ENCODE measurements at places on chromosomes 4 and X.

DNA sequence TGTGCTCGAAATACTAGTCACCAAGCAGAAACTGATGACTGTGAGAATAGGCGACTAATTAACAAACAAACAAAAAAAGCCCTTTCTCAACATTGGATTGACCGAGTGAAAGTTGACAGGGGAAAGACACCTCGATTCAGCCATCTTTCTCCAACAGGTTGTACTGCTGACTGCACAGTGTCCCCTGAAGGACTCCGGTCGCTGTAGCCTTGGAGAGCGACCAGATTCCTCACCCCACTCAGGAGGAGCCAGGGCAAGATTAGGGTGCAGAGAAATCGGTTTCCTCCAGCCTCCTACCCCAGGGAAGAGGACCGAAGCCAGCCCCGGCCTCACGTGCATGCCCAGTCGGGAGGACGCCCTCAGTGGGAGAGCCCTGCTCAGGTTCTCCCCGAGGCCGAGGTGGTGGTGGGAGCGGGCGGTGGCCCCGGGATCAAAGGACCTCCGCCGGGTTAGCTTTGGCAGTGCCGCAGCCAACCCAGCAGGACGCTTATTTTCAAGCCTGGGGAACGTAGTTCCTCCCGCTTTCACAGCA, 1.1 kb upstream of the RAP1GDS1 start:
- no peak for DNase-seq

DNA sequence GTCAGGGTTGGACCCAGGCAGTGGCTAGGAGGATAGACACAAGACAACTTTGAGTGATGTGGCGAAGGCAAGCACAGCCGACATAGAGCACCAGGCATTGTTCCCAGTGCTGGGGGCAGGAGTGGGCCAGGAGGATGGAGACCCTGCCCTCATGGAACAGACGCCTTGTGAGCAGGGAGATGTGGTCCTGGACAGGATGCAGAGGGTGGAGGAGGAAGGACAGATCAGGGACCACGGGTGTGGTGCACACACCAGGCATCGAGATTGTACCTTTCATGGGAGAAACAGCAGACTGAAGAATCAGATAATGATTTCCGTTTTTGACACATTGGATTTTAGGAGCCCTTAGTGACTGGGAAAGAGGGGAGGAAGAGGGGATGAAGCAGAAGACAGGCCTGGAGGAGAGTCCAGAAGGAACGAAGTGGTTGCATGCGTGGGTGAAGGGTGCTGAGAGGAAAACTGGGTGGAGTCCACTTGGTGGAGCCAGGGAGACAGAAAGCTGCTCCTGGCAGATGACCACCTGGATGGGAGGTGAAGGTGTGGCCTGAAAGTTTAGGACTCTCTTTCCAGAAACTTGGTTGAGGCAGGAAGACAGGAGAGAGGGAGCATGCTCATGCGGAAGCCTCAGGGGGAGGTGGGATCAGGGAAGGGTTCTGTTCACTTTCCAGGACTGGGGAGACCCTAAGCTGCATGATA, 27.9 kb upstream of the MAP3K15 start:
- DNase-seq = no peak

DNA sequence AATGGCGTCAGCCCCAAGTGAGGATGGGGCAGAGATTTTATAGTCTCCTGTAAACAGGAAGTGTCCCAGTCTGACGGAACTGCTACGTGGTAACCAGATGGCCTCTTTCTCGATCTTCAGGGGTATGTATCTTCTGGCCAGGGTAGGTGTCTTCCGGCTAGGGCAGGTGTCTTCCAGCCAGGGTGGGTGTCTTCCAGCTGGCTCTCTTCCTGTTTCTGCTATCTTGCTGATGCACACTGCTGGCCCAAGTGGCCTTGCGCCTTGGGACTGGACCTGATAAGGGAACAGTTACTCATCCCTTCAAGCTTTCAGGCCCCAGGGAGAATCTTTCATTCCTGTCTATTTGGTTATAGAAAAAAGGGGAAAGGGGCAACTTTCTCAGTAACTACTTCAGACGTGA, 178.7 kb upstream of the MAGEE2 start:
- no peak for DNase-seq

- DNase-seq = no peak
Measured at GRCh38 chr4:182351485-182351884, 108.3 kb downstream of the TENM3 start.

- no peak for DNase-seq
Measured at GRCh38 chrX:22095286-22095685, 63.2 kb downstream of the PHEX start.

- peak; percentile 51 for DNase-seq
Measured at GRCh38 chrX:40175511-40176350, 78.0 kb upstream of the BCOR start.

- no peak for DNase-seq
Measured at GRCh38 chr4:112284662-112285411, 867 bp downstream of the TIFA start.

GRCh38 chr4:11050766-11051165, 366.2 kb upstream of the CLNK start:
- no peak for DNase-seq

- no peak for DNase-seq
Measured at GRCh38 chrX:34848281-34848680, 94.3 kb upstream of the FAM47B start.

GRCh38 chrX:11792461-11793421, 34.7 kb downstream of the MSL3 start:
- DNase-seq = no peak

DNA sequence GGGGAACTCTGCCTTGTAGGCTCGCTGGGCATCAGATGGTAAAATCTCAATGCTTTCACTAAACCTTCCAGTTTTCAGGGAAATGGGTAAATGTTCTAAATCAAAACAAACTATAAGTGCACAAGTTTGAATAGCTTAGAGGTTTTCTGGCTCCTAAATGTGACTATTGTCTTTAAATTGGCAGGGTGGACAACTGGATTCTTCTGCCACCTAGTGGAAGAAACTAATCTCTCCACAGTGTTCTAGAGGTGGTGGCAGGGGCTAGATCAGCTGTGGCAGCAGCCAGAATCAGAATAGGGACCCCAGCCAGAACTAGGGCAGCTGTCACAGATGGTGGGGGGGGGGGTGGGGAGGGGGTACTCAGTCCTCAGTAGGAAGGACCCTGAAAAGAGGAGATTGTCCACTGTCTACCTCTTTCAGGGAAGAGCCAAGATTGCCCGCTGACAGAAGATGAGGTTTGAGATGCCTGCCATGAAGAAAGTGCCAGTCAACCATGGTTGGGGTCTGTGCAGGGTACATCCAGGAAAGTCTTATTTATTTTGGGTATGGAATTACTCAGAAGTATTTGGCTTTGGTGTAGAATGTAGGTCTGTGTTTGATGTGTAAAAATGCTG, 201.4 kb downstream of the CCNG2 start:
- no peak for DNase-seq

DNA sequence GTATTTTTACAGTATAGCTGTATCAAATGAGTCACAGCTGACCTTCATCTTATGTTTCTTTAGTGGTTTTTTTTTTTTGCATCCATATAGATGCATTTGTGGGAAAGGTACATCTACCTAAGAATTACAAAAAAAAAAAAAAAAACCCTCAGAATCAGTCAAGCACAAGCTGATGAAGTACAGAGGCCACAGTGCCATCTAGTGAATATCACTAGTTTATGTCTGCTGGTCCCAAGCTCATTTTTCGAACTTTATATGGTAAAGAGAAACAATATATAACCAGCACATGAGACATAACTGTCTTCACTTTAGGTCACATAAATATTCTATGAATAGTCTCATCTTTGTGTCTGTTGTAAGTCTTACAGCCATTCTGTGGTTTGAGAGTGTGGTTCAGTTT, 220.1 kb downstream of the DLG3 start:
- no peak for DNase-seq

GRCh38 chrX:46645614-46646013, 72.0 kb downstream of the CHST7 start:
- no peak for DNase-seq

DNA sequence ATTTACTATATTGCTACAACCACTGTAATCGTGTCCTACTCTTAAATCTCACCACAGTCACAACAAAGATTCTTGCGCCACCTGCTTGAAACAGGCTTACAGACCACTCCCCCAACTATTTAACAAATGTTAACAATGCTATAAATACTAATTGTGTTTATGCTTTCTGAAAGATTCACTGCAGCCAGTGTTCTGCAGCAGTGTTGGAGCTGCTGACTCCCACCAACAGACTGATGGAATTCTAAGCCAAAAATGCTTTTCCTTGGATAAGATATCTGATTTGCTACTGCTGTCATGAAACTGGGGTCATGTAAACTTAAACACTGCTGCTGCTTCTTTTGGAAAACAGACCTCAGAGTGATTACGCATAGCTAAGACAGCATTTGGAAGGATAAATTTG, 244.2 kb upstream of the MAB21L2 start:
- no peak for DNase-seq

DNA sequence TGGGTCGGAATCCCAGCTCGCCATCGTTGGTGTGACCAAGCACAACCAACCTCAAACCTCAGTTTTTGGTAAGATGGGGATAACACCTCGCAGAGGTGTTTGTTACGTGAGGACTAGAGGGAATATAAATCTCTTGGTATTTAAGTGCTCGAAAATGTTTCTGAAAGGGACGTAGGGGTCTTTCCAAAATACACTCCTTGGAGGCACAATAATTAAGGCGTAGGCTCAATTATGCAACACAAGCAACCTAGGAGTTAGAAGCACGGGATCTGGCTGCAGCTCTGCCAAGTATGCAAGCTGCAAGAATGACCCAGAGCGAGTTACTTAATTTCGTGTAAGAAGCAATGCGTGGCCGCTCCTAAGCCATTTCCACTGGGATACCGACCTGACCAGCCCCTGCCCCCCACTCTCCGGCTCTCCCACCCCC, 552 bp downstream of the ADH5 start:
- DNase-seq = no peak

Data from anterior cingulate cortex (tissue), 58 donors.